Activated T-cell treated with anti-CD3 and anti-CD28 coated beads, Interleukin-2, amount 50 U/mL, for 72 hours (primary cell): ENCODE measurements at places on chromosomes 7 and 10.

DNA sequence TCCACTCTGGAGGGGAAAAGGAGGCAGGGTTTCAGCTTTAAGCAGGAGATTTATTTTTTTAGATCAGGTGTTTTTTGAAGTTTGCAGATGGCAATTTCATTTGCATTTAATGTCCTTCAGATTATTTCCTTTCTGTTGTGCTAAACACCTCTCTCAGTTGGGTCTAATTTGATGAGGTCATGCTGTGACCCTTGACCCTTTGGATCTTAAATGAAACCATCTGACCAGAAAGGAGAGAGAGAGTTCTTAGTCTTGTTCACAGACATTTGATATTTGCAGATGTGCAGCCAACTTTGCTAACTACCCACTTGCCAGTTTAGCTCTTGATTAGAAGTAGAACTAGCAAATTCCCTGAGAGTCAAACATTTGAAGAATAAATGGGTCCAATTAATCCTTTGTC, 101.5 kb upstream of the RAB11FIP2 start:
- no peak for DNase-seq

- DNase-seq, result no peak
Observed at GRCh38 chr10:86179153-86179524, 187.5 kb downstream of the GRID1 start.

- DNase-seq, result peak; percentile 66
Observed at GRCh38 chr7:74417419-74417971, 36.2 kb upstream of the GTF2IRD1 start.

DNA sequence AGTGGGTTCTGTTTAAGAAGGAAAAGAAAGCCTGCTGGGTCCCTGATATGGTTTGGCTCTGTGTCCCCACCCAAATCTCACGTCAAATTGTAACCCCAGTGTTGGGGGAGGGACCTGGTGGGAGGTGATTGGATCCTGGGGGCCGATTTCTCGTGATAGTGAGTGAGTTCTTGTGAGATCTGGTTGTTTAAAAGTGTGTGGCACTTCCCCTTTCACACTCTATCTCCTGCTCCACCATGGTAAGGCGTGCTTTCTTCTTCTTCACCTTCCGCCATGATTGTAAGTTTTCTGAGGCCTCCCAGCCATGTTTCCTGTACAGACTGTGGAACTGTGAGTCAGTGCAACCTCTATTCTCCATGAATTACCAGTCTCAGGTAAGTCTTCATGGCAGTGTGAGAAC, 42.6 kb downstream of the INPP5A start:
- no peak for DNase-seq

DNA sequence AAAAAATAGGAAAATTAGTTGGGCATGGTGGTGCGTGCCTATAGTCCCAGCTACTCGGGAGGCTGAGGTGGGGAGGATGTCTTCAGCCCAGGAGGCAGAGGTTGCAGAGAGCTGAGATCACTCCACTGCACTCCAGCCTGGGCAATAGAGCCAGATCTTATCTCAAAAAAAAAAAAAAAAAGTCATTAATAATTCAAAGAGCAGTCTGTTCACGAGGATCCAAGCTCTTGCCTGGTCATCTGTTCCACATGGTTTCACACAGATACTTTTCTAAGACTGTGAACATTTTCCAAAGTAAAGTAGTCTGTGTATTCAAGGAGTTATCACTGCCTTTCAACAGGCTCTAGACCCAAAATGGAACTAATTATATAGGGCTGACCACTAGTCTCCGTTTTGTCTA, 86.9 kb downstream of the ZNF277 start:
- DNase-seq, result no peak

DNA sequence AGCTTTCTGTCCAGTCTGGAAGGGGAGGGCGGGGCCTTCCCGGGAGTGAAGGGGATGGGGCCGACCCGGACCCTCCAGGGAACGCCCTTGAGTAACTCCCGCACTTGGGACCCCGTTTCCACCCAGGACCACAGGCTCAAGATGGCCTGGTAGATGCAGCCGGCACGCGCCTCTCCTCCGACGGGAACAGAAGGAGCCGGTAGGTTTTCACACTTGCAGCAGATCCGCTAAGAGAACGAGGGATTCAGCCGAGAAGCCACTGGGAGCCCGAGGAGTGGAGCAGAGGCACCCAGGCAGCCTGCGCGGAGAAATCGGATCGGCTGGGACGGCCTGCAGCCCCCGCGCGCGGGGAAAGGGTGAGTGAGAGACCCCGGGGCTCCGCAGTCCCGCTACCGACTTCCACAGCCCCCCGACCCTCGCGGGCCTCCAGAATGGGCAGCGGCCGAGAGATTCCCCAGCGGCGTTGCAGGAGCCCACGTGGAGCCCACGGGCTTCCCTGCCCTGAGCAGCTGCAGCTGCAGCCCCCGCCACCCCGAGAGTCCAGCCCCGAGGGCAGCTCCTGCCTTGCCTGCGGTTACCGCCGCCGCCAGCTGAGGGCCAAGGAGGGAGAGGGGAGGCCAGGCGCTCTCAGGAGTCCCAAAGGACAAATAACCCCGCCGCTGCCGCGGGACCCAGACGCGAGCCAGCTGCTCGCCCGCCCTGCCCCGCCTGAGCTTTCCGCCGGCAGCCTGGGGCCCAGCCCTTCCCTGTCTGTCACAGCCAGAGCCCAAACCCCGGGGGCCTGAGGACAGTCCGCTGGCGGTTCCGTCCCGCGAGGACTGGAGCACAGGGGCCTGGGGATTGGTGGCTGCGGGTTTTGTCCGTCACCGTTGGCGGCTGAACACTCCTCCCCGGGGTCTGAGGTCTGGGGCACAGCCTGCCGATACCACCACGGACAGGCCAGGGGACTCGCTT, 21.8 kb downstream of the IFT22 start:
- no peak for DNase-seq

- DNase-seq, result no peak
Observed at GRCh38 chr7:28112012-28112411, 68.6 kb downstream of the JAZF1 start.

- DNase-seq, result no peak
Observed at GRCh38 chr10:15844517-15844916, 15.8 kb downstream of the MINDY3 start.

DNA sequence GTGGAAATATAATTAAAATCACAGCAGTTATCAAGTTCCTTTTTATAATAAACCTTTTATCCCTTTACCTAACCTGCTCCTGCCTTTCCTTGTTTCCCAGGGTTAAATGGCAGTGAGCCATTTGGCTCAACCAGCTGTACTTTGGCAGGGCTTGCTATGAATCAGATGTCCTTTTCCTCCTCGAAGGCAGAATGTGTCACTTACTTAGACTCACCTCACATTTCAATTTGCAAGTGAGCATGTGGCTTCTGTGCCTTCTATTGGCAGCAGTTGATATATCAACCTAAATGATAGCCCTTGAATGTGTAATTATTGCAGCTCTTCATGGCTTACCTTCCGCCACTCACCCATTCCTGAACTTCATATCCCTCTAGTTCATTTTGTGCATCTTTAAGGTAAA, 301.7 kb downstream of the CSTF2T start:
- DNase-seq, result no peak

GRCh38 chr10:36281831-36282331, 639.8 kb upstream of the FZD8 start:
- DNase-seq, result no peak

- no peak for DNase-seq
Observed at GRCh38 chr10:125840955-125841354, 17.6 kb downstream of the BCCIP start.

- DNase-seq, result no peak
Observed at GRCh38 chr7:130887182-130887956, 153.4 kb upstream of the KLF14 start.

DNA sequence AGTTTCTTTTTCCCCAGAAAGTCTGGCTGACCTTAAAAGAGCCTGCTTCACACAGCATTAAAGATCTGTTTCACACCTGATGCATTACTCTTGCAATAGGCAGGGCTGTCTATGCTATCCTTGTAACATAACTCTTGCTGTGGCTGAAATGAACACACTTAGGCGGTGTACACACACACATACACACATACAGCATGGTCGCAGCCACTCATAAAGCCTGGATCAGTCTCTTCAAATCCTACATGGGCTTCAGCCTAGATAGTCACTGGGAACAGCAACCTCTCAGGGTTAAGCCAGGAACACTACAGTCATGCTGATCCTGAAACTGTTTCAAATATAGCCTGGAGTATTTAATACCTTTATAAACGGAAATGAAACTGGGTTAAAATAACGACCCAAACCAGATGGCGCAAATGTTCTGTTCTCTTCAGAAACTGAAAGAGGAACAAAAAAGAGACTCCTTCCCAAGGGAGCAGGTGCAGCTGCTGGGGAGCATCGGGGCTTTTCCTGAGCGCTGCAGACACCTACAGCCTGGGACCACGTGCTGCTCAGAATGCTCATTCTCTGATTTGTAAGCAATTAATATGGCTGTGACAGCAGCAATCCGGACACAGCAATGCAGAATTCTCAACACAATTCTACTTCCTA, 61.0 kb upstream of the SFMBT2 start:
- DNase-seq, result no peak

- DNase-seq, result no peak
Observed at GRCh38 chr7:4080954-4081353, 601.1 kb upstream of the FOXK1 start.

- no peak for DNase-seq
Observed at GRCh38 chr7:100668069-100668449, 5.5 kb upstream of the GNB2 start.

GRCh38 chr7:29066641-29067040, 79.7 kb downstream of the CPVL start:
- DNase-seq, result no peak

- no peak for DNase-seq
Observed at GRCh38 chr7:139738772-139739171, 39.0 kb downstream of the HIPK2 start.

DNA sequence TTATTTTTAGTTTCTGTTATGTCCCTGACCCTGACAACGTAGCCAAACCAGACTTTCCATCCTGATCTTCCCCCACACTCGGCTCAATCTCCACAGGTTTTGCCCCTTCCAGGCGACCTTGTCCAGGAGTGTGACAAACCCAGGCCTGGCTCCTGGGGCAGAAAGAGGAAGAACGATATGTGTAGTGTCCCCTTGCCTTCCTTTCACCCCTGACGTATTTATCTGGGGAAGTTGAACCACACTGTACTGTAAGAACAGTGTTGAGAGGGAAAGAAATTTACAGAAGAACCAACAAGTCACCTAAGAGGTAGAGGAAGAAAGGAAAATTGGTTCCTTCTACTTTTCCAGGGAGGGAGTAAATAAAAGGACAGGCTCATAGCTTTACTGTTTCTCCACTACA, 158.0 kb downstream of the VTI1A start:
- DNase-seq, result no peak

DNA sequence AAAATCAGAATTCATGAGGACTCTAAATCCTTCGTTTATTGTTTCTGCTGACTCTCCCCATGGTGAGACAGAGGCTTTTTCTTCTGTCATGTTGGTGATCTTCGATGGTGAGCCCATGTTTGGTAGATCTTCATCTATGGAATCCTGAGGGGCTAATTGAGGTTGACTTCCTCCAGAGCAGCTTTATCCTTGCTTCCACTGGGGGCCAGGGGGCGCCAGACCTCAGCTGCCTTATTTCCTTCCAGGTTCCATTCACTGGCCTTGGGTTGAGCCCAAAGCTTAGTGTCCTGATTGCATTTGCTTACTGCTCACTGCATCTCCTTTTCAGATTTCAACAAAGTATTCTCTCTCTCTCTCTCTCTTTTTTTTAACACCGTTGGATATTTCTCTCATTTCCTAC, 80.7 kb downstream of the GCC1 start:
- peak; percentile 20 for DNase-seq

GRCh38 chr7:41900532-41900931, 197.6 kb upstream of the INHBA start:
- DNase-seq, result no peak

- DNase-seq, result no peak
Observed at GRCh38 chr7:36018816-36019484, 134.1 kb upstream of the EEPD1 start.

DNA sequence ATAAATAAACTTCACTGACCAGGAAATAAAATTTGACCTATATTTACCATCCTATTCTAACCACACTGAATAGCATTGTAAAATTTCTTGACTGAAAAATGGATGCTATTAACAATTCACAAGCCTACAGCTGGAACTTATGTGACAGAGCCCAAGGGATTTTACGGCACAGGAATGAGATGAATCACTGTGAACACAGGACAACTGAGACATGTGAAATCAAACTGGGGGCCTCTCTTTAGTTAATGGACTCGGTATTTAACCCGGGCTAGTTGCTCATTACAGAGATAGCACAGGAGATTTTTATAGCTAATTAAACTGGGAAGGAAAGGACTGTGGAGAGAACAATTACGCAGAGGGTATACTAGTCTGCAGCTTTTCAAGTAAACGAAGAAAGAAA, 100.6 kb downstream of the MICU1 start:
- DNase-seq, result no peak

DNA sequence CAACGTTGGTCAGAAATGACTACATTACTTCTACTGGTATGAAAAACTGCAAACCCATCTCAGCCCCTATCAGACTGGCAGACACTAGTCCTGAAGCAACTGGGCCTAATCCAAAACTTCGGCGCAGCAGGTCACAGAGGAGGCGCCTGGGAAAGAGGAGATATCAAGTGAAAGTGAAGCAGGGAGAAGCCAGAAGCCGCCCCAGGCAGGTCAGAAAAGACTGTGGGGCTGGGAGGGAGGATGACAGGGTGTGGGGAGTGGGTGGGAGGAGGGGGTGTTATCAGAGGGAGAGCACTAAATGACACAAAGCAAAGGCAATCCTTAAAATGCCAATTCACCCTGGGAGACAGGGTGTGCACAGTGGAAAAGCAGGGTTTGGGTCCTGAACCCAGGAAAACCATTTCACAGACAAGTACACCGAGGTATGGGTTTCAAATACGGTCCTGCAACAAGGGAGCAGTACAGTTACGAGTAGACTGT, 731 bp downstream of the CHCHD3 start:
- peak; percentile 10 for DNase-seq

GRCh38 chr10:73159038-73159648, 8.7 kb downstream of the ECD start:
- peak; percentile 54 for DNase-seq

DNA sequence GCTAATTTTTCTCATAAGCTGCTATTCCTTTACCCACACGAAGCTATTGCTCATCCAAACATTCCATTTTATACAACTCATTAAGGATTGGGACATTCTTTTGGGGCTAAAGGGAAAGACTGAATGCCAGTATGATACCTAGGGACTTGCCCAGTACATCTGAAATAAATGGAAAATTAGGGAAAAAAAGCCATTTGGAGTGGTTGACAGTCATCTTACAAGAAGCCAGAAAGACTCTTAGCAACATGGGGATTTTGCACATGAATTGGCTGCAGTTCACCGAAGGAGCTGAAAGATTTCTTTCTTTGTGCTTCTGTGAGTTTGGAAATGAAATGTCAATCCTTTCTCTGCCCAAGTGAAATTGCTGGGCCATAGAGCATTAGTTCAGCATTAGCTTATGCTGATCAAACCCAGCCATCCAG, 43.3 kb upstream of the MTURN start:
- no peak for DNase-seq
